SHP77 treated with DMSO at 0.1 percent for 48 hours (cell line): ENCODE measurements at places on chromosomes 11 and 22.
A peak's percentile ranks its signal among the peaks of the same experiment; 100 is the strongest.

GRCh38 chr11:111376181-111376871 lies 2.7 kb downstream of the POU2AF1 start:
- DNase-seq: no peak

- no peak for DNase-seq
Observed at GRCh38 chr22:20653012-20653794, 120.7 kb upstream of the SERPIND1 start.

- DNase-seq: no peak
Observed at GRCh38 chr11:113332023-113332422, 17.6 kb downstream of the TTC12 start.

GRCh38 chr11:6932145-6932544 lies 5.9 kb downstream of the ZNF215 start:
- DNase-seq: no peak

DNA sequence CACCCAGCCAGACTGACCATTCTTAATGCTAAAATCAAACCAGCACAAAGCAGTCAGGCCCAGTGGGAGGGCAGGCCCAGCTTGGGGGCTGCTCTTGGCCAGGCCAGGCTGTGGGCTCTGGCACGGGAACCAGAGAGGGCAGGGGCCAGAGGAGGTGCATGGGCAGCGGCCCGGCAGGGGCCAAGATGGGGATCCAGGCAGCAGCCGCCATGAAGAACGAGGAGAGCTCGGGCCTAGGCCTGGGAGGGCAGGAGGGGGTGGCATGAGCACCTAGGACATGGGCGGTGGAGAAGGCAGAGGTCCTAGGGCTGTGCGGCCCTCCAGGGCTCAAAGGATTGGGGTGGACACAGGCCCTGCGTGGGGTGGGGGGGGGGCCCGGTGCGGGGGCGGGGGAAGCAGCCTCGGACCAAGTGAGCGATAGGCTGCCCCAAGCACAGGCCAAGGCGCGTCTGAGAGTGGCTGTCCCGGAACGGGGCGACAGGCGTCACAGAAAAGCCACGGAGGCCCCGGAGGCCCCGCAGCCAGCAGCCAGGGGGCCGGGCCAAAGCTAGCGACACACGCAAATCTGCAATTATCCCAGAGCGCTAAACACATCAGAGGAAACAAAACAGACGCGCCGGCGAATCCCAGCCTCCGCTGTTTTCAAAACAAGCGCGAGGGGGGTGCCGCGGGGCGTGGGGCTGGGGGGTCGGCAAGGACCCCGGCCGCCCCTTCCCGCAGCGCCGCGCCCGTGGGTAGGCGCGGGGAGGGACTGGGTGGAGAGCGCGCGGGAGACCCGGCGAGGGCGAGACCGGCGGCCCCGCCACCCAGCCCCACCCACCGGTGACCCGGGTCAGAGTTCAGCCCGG lies 8.3 kb downstream of the PLXNB2 start:
- no peak for DNase-seq

- DNase-seq: no peak
Observed at GRCh38 chr11:75536786-75537641, 11.3 kb upstream of the GDPD5 start.

DNA sequence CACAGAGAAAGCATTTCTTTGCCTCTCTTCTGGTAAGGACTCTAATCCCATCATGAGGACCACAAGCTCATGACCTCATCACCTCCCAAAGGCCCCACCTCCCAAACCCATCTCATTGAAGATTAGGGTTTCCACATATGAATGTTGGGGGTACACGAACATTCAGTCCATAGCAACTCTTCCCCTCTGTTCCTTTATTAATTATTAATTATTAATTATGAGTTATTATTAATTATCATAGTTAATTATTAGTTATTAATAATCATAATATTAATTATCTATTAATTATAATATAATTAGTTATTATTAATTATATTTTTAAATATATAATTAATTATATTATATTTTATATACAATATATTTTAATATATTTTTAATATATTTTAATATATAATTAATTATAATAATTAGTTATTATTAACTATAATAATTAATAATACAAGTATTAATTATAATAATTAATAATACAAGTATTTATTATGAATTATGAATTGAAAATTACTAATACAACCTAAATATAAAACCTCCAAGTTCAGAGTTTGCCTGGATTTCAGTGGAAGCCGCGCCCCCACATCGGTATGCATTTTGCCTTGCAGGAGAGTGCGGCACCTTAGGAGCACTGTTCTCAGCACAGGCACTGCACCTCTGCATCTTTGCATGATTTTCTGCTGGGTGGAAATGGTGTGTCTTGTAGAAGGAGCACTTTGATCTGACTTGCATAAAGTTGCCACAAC lies 128.0 kb upstream of the FGF3 start:
- DNase-seq: no peak

DNA sequence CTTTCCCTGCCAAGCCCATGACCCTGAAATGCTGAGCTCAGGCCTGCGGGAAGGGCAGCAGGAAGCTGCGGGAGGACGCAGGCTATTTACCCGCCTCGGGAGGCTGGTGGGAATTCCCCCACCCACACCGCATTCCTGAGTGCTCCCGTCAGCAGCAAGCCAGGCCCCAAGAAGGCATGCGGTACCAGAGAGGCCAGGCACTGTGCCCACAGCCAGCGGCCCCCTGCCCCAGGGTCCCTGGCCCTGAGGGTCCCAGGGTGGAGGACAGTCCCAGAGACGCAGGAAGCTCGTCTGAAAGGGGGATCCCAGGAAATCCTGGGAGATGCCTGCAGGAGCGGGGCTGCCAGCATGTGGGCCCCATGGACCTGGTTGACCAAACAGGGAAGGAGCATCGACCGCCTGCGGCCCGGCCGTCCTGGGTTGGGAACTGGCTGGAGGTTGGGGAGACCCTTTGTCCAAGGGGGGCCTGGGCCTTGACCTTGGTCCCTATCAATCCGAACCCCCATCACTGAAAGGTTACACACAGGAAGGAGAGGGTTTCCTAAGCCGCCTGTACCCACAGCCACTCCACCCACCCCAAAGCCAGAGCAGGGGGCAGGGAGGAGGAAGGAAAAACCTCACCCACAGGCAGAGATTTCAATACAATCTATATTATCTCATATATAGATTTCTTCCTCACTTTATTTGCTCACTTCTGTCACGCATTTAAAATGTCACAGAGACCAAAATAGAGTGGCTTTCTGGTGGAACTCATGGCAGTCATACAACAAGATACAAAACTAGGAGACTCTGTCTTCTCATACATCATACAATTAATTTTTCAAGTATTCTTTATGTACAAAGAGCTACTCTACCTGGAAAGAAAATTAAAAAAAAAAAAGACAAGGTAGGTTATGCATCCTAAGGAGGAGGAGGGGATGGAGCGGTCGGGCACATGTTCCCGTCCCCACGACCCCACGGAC lies 17.1 kb downstream of the MAFF start:
- DNase-seq: no peak

DNA sequence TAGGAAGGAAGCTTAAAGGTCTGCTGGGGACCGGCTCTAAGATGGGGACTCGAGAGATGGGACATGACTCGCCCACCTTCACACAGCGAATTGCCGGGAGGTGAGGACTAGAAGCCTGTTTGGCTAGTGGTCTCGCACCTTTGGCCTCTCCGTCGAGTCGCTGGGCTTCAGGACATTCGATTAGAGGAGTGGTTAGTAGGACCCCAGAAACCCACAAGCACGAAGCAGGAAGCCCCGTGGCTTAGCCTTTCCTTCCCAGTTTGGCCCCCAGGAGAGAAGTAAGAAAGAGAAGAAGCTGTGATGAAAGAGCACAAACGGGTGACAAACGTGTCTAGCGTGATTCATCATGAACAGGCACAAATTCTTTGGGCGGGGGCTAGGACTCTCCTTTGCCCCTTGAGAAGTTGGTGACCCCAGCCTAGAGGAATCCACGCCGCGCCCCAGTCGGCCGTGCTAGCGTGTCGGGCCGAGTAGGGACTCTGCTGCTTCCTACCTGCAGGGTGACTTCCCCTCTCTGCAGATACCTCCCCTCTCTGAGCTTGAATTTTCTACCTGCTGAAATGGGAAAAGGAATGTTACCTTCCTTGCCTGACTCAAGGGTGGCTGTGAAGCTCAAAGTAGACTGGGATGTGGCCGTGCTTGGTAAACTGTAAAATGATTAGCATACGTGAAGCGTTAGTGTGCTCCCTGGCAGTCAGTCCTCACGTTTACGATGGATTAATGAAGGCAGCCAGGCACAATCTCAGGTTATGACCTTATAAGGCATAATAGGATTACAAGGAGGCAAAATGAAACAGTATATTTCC lies 1.1 kb upstream of the ADM start:
- no peak for DNase-seq

DNA sequence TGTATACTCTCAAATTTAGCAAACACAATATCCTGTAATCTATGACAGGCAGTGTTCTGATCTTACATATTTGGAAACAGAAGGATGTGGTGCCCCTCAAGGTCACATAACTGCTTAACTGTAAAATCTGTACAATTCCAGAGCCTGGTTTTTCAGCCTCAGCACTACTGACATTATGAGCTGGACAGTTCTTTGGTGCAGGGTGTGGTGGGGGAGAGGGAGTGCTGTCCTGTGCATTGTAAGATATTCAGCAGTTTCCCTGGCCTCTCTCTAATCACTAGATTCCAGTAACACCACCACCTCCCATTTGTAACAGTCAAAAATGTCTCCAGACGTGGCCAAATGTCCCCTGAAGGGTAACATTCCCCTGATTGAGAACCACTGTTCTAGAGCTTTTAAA lies 1.8 kb upstream of the OR5B21 start:
- no peak for DNase-seq

GRCh38 chr11:72821920-72822799 lies 7.9 kb downstream of the ATG16L2 start:
- DNase-seq: peak; percentile 85

DNA sequence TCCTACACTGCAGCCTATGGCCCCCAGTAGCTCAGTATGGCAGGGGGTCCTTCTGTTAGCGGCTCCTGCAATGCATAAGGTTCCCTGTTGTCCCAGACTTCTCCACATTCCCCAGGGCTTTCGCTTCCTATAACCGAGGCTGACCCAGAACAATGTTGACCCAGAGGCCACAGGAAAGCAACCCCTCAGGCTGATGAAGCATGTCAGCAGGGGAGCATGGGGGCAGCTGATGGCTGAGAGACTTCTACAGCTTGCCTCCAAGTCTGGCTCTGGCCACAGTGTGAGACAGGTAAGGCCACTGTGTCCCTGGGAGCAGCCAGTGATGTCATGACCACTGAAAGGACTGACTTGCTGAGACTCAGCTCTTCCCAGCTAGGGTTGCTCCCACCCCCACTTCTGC lies 12.5 kb upstream of the PPFIBP2 start:
- no peak for DNase-seq

GRCh38 chr22:48890693-48891554 lies 936.7 kb downstream of the BRD1 start:
- no peak for DNase-seq

- no peak for DNase-seq
Observed at GRCh38 chr22:47616396-47617020, 854.1 kb downstream of the TBC1D22A start.

DNA sequence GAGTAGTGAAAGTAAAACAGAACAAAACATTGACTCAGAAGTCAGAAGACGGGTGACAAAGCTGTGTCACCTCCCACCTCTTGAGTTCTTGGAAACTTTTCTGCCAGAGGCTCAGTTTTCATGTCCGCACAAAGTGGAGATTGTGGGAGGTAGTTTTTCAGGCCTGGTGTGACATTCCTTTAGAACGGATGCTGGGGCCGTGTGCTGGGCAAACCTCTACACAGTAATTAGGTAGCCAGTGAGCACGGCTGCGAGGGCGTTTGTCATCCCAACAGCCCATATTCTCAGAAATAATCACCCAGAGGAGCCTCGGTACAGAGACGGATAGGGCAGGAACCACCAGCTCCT lies 1054.4 kb downstream of the TBC1D22A start:
- no peak for DNase-seq

- no peak for DNase-seq
Observed at GRCh38 chr11:86576946-86577624, 95.3 kb downstream of the ME3 start.

DNA sequence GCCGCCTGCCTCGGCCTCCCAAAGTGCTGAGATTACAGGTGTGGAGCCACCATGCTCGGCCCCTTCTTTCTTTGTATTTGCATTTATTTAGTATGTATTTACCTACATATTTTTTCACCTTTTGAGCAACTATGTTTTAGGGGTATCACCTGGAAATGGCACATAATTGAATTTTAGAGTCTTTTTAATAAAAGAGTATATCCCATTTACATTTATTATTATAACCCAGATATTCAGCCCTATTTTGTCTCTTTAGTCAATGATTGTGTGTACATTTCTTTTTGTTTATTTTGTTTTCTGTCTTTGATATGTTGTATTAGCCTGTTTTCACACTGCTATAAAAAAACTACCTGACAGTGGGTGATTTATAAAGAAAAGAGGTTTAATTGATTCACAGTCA lies 56.8 kb upstream of the CCND1 start:
- DNase-seq: no peak

GRCh38 chr22:19902245-19902715 lies 39.3 kb upstream of the COMT start:
- DNase-seq: peak; percentile 19

DNA sequence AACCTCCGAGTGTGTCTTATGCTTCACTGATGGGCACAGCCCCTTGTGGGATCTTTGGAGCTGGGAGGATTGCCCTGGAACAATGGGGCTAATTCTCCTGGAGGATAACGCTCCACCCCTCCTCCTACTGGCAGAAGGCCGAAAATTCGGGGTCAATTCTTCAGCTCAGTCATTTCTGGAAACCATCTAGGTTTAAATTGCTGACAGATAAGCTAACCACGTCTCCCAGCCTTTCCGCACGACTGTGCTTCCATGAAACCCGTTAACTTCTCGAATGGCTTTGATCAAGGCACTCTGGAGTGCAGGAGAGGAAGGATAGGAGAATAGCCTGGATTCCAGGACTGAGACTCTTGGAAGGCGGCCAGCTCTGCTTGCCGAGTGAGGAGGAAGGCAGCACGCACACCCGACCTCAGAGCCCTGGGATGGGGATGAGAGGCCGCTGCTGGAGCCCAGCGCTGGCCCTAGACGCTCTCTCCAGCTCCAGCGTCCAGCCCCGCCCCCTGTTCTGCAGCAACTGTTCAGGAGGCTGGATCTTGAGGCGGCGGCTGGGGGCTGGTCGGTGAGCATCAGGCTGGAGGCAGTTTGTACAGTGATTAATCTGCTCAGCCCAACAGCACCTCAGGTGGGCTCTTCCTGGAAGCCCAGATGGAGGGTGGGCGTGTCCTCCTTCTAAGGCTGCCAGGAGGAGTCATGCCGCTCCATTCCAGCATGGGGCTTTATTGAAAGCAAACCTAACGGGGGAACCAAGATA lies 176.7 kb upstream of the NCAM1 start:
- DNase-seq: no peak

- DNase-seq: no peak
Observed at GRCh38 chr11:121225382-121225781, 67.2 kb upstream of the SC5D start.

GRCh38 chr11:118581057-118581456 lies 8.8 kb downstream of the ARCN1 start:
- DNase-seq: no peak

- peak; percentile 9 for DNase-seq
Observed at GRCh38 chr11:91163619-91164451, 941.0 kb upstream of the CHORDC1 start.
